Glomerular endothelial cell (primary cell): ENCODE measurements at places on chromosomes 12 and 14.
A peak's percentile ranks its signal among the peaks of the same experiment; 100 is the strongest.

DNA sequence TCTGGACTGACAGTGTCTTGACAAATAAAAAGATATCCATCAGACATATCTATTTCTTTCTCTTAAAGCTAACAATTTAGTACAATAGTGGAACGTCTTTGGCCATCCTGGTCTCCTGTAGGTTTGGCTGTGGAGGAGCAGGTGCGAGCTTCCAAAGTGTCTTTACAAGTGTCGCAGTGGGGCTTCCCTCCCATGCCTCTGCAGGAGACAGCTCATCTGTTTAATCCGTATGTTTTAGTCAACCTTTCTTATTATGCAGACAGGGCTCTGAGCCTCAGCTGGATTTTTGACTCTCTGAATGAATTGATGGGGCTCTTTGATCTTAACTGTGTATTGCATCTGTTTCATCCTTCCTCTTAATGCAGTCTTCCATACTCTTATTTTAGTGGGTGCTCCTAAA, 57.5 kb downstream of the RMST start:
- DNase-seq: no peak

DNA sequence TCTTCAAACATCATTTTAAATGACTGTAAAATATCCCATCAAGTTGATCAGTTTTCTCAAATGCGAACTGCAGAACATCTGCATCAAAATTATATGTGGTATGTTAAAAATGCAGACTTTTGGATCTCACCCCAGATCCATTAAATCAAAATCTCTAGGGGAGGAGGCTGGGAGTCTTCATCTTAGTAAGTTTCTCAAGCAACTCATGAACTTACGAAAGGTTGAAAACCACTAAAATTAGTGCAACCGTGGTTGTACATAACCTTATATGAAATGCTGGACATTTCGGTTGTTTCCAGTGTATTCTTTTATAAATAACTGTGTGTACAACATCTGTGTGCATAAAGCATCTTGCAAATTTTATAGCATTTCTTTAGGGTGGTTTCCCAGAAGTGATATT, 39.2 kb downstream of the ZFP36L1 start:
- no peak for DNase-seq

DNA sequence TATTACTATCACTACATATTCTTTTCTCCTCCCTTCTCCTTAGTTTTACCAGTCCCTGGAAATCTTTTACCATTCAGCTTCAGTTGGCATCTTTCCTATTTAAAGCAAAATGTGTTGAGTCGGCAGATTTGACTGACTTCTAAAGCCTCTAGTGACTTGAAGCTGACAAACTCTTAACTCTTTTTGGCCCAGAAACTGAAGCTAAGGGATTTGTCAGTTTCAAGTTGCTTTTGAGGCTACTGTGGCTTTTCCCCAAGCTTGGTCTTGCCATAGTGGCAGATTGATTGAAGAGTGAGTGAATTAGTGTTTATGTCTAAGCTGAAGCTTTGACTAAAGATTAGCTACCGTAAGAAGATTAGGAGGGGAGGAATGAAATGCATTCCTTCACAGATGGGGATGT, 104.0 kb downstream of the ETNK1 start:
- DNase-seq: no peak

DNA sequence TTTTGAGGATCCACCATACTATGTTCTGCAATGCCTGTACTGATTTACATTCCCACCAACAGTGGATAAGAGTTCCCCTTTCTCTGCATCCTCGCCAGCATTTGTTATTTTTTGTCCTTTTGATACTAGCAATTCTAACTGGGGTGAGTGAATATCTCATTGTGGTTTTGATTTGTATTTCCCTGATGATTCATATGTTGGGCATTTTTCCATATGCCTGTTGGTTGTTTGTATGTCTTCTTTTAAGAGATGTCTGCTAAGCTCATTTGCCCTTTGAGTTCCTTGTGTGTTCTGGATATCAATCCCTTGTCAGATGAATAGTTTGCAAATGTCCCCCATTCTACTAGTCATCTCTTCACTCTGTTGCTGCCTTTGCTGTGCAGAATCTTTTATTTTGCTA, 49.0 kb upstream of the MSRB3 start:
- no peak for DNase-seq

- no peak for DNase-seq
Measured at GRCh38 chr12:82609234-82609914, 77.3 kb upstream of the TMTC2 start.

- no peak for DNase-seq
Measured at GRCh38 chr12:80715713-80716249, 931 bp upstream of the MYF5 start.

- DNase-seq: no peak
Measured at GRCh38 chr12:25005376-25005775, 56.5 kb upstream of the BCAT1 start.

- DNase-seq: no peak
Measured at GRCh38 chr12:128557231-128557630, 266.5 kb downstream of the SLC15A4 start.

- DNase-seq: no peak
Measured at GRCh38 chr14:53741479-53742232, 215.0 kb downstream of the BMP4 start.

- DNase-seq: no peak
Measured at GRCh38 chr12:28938056-28938455, 211.0 kb upstream of the FAR2 start.

DNA sequence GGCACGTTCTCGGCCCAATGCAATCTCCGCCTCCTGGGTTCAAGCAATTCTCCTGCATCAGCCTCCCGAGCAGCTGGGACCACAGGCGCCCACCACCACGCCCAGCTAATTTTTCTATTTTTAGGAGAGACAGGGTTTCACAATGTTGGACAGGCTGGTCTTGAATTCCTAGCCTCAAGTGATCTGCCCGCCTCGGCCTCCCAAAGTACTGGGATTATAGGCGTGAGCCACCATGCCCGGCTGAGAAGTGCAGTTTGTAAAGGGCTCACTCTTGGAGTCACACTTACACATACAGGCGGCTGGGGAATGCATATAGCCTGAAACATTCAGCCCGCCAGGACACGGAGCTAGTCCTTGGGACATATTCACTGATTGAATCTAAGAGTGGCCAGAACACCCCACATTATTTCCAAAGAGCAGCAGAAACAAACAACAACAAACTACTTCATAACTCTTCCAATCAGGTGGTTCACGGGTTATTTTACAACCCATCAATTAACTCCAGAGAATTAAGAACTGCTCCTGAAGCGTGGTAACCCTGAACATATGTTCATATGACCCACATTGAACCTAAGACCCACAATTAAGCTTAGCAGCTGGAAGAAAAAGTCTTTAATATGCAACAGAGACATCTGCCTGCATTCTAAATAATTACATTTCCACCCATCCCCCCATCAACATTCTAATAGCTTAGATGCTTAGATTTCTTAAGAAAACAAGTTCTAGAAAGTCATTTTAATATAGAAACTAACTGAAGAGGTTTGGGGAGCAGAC, 49.2 kb downstream of the SSH1 start:
- DNase-seq: no peak

DNA sequence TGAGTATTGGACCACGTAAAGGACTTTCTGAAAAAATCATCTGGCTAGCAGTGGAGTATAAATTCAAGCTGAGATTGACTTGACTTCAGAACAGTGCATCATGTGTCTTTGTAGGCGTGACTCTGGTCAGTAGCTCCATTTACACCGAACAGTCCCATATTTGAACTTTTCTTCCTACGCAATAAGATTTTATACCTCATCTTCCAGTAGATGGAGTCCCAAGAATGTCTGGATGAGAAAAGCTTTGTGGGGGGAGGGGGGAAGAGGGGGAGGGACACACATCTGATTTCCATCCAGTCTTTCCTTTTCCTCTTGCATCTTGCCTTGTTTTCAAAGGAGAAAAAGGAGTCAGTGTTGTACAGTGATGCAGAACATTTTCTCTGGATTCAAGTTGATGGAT, 241.0 kb downstream of the EMP1 start:
- no peak for DNase-seq

DNA sequence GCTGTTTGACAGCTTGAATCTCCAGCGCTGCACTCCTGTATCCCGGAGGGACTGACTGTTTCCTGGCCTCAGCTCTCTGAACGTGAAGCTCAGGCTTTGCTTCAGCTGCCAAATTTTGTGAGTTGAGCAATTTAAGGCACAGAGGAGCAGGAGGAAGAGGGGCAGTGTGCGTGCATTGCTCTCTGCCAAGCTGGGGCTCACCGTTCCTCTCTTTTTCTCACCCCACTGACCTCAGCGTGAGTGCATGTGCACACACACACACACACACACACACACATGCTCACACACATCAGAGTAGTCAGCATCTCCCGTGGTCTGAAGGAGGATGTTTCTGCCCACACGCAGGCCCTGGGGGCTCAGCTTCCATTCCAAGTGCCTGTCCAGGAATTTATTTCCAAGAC, 27.8 kb upstream of the BDKRB2 start:
- DNase-seq: no peak

- no peak for DNase-seq
Measured at GRCh38 chr14:104334424-104335161, 196.2 kb downstream of the KIF26A start.

DNA sequence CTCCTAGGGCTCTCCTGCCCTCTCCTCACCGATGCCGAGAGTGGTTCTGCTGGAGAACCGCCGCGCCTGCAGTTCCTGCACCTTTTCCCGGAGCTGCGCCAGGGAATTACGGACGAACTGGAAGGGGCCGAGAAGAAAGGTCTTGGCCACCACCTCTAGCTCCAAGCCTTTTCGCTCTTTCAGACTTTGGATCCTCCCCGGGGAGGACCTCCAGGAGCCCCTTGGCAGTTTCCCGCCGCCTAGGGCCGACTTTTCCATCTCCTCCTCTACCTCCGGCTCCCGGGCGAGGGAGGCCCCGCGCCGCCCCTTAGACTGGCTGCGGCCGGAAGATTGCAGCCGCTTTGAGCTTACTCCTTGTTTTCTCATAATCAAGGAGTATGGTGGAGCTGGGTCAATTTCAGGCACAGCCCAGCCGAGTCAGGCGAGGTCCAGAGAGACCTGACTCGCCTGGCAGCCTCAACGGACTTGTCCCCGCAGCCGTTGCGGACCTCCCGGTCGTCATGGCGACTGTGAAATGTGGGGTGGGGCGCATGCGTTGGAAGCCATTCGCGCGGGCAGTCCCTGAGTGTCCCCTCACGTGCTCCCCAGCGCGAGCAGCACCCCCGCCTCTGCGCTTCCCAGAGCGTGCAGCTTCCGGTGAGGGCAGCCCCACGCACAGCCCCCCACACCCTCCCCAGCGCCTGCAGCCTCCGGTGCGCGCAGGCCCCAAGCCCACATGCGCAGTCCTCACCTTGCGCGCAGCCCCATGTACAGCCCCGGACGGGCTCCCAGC, at the start of gene DPY19L2:
TSS of gene DPY19L2 (minus strand) at position 466 of the 772 bp plus-strand sequence. CDS start at position 366, 100 bp downstream.
- no peak for DNase-seq

GRCh38 chr12:26017484-26018211, 59.2 kb downstream of the RASSF8 start:
- peak; percentile 60 for DNase-seq

- no peak for DNase-seq
Measured at GRCh38 chr14:56896922-56897321, 86.6 kb upstream of the OTX2 start.

- no peak for DNase-seq
Measured at GRCh38 chr12:29739279-29739991, 44.3 kb downstream of the TMTC1 start.

DNA sequence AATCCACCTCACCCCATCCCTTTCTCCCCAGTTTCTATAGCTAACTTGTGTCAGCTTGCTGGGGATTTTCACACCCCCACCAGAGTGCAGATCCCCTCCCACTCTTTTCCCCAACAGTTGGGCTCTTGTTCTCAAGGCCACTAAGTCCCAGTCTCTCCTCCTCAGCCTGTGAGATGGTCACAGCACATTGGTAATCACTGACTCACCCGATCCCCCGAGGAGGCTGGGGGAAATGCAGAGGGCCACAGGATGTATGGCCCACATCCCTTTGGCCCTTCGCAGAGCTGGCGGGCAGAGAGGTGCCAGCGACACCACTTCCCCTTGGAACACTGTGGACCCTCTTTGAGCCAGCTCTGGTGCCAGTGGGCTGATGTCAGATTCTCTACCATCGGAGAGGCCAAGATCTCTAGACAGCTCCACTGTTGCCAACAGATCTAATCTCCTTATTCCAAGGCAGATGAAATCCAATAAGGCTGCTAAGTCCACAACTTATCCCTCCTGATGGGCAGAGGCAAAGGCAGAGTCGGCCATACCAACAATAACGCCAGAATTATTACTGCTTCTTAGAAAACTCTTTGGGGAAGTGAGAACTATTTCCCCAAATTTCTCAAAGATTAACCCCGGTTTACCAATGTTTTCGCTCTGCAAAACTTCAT, 1.6 kb downstream of the FMNL3 start:
- DNase-seq: no peak
